ENCODE measurements at places on chromosomes 16 and 17.
A peak's percentile ranks its signal among the peaks of the same experiment; 100 is the strongest.

DNA sequence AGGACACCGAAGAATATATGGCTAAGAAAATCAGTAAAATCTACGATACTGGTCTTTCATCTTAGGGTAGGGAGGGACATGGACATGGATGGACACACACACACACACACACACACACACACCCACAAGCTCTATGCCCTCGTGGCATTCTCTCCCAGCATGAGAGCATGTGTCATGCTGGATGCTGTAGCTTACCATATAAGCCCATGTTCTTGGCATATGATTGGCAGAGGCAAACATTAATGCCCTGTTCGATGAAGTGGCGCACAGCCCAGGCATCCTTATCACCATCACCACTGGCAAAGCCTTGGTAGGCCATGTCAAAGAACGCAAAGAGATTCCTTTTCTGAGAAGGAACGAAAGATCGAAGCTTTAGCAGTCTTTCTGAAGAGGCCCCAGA, 17.6 kb downstream of the GOT2 start:
- no peak for DNase-seq

DNA sequence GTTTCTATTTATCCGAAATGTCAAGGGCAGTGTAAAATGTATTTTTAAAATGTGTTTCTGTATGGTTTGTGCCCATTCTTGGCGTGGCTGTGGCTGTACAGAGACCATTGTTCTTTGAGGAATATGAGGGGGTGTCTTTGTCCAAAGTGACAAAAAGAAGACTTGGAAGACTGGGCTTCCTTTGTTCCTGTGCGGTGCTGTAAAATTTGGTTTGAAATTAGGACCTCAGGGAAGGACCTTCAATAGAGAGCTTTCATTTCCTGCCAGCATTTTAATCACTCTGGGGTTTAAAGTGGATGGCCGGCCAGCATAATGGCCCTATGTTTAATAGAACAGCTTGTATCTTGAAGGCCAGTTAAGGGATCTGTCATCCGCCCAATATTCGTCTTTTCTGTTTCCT, 190.1 kb upstream of the TBX2 start:
- no peak for DNase-seq

DNA sequence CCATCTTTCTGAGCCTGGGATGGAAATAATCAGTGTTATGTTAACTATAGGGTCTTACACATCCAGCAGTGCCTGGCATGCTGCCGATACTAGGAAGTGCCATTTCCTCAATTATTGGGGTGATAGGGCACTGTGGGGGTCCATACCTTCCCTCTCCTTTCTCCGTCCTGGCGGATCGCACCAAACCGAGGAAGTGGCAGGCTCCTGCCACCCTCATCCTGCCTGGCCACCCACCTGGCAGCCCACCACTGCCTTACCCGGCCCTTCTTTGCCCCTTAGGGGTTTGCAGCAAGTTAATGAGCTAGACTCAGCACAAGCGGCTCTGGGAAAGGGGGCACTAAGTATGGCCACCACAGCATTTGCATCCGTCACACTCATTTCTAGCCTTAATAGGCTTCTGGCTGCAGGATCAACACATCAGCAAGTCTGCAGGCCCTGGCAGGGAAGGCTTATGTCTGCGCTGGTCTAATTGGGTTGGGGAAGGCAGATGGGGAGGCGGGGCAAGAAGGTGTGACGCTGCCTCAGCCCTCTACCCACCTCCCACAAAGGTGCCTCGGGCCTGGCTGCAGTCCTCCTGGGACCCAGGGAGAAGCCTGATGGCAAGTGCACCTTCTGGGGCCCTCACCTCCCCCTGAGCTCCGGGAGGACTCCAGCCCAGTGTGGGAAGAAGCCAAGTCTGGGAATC, 28.6 kb downstream of the DCAKD start:
- DNase-seq, result no peak

DNA sequence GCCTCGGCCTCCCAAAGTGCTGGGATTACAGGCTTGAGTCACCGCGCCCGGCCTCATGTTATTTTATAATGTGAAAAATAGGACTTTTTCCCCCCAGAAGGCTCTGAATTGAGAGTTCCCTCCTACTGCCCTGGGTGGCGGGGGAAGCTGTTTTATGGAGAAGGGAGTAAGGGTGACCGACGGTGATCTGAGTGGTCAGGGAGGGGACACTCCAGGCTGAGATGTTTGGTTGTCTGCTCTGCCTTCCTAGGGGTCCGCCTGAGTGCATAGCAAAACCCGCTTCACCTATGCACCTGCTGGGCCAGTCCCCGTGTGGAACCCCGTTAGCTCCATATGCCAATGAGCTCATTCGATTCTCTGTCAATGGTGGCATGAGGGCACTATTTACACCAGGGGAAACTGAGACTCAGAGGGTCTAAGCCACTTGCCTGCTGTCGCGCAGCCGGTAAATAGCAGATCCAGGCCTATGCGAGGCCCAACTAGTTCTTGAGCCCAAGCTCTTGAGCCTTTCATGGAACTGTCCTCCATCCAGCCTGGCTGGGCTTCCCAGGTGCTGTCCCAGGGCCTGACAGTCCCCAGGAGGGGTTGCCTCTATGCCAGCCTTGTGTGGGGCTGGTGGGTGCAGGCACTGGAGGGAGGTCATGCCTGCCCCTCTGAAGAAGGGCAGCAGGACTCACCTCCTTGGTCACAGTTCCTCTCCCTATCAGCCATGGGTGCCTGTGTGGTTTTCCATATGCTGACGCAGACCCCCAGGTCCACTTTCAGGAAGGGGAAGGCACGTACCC, 1.7 kb upstream of the GJD3 start:
- no peak for DNase-seq

- peak; percentile 15 for DNase-seq
Observed at GRCh38 chr17:48307814-48308411, 122.1 kb downstream of the SKAP1 start.

DNA sequence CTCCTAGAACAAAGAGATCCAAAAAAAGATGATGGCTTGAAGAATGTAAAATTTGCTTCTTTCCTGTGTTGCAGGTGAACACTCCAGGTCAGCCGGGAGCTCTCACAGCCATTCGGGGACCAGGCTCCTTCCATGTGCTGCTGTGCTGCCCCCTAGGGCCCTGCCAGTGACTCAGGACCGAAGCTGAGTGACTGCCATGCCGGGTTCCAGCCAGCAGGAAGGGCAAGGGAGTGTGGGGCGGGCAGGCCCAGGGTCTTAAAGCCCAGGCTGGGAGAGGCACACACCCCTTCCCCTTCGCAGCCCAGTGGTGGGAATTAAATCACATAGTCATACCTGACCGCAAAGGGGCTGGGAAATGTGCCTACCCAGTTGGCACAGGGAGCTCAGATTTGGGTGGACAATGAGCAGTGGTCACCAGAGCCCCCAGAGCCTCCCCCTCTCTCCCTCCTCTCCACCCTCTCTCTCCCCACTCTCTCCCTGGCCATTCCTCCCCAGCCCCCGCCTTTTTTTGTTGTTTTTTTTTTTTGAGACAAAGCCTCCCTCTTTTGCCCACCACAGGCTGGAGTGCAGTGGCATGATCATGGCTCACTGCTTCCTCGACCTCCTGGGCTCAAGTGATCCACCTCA, 11.5 kb downstream of the EPOP start:
- no peak for DNase-seq

DNA sequence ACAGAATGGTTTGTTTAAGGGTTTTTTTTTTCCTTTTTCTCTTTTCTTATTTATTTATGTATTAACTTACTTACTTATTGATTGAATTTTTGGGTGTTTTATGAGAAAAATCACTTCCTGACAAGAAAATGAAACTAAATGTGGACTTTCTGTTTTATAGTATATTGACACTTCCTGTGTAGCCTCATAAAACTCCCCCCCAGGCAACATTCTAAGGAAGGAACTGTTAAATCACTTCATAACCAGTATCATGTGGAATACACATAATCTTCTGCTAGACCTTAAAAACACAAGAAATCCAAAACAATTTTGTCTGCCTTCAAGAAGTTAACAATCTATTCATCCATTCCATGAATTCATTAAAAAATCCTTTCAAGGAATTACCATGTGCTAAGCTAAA, 164.1 kb upstream of the TOM1L1 start:
- DNase-seq, result no peak
